ENCODE measurements at places on chromosomes 11 and 22.

GRCh38 chr11:81570669-81571068 is 1163.0 kb downstream of the FAM181B start:
- no peak for DNase-seq

DNA sequence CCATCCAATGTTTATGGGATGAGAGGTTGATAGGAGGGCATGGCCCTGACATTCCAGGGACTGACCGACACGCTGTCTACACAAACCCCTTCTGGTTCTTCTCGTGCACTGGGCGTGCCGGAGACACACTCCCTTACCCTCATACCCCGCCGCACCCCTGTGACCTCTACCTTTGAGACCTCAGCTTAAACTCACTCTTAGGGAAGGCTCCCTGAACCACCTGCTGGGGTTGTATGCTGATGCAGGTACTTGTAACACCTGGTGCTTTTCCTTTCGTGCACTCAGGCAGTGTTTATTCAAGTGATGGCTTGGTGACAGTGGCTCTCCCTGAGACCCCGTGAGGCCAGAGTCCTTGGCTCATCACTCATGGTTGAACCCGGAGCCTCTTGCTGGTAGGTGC is 12.0 kb downstream of the PPARA start:
- no peak for DNase-seq

DNA sequence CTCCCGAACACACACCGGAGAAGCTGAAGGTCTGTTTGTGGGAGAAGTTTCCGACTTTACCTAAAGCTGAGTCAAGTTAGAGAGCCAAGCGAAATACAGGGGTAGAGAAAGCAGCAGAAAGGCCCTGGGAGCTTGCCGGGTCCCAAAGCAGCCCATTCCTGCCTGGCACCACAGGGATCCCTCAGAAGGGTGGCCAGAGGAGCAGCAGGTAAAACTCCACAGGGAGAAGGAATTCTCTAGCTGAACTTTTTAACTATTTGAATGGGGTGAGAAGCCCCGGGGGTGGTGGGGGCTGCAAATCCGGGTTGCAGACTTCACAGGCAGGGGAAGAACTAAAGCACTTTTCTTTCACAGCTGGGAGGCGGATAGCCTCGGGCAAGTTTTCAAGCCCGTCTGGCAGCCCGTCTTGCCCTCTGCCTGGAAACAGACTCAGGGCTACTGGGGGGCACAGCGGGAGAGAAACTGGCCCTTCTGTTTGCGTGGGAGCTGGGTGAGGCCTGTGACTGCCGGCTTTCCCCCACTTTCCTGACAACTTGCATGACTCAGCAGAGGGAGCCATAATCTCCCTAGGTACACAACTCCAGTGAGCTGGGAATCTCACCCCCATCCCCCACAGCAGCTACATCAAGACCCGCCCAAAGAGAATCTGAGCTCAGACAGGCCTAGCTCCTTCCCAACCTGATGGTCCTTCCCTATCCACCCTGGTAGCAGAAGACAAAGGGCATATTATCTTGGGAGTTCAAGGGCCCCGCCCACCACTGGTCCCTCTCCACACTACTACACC is 311.0 kb downstream of the SBF2 start:
- DNase-seq = peak; percentile 88

DNA sequence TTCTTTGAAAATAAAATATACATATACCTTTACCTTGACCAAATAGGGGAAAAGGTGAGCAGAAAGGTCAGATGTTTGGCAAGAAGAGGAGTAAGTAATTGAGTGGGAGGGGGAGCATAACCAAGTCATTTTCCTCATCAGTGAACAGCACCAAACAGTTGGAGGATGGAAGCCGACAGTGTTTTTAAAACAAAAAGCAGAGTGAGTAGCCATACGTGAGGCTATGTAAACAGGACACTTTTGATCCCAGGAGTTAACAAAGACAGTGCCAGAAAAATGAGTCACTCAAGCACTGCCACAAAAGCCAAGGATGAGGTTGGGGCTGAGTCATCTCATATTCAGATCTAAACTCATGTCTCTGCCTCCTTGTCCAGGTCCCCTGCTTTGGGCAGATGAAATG is 734.7 kb downstream of the KCNA4 start:
- DNase-seq = no peak

- no peak for DNase-seq
Observed at GRCh38 chr11:22670830-22671229, 4.4 kb downstream of the GAS2 start.

GRCh38 chr22:41280854-41281253 is 5.1 kb downstream of the RANGAP1 start:
- no peak for DNase-seq

DNA sequence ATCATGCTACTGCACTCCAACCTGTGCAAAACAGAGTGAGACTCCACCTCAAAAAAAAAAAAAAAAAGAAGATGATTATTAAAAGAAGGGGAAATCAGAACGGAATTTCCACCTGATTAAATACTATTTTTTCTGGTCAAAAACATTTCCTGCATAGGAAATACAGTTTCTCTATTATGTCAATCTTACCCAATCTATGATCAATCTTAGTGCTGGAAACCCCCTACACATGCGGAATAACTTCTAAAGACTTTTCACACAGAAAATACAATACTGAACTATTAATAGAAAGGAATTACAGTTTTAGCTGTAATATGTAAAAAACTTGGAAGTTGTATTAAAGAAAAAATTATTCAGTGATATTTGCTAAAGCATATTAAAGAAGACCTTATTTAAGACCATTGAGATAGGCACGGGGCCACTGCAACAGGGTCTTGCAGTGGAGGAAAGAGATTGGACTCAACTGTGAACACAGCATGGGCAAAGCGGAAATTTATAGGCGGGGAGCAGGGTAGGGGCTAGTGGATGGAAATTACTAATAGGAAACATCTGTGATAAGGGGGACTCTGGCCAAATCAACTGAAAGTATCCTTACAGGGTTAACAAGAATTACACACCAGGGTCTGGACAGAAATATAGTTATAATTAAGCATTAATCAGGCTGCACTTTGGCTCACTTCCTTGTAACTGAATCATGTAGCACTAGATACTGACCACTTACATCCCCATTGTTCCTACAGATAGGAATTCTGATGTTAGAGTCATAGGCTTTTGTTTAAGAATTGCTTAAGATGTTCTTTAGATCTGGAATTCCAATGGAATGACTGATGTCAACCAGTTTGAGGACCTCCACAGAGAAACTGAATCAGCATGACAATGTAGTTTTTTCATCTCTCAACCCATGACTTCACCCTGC is 411.5 kb upstream of the DDI1 start:
- DNase-seq = no peak

- no peak for DNase-seq
Observed at GRCh38 chr22:40951795-40952605, 822 bp downstream of the RBX1 start.

- DNase-seq = no peak
Observed at GRCh38 chr11:45655347-45655756, 10.1 kb downstream of the CHST1 start.

DNA sequence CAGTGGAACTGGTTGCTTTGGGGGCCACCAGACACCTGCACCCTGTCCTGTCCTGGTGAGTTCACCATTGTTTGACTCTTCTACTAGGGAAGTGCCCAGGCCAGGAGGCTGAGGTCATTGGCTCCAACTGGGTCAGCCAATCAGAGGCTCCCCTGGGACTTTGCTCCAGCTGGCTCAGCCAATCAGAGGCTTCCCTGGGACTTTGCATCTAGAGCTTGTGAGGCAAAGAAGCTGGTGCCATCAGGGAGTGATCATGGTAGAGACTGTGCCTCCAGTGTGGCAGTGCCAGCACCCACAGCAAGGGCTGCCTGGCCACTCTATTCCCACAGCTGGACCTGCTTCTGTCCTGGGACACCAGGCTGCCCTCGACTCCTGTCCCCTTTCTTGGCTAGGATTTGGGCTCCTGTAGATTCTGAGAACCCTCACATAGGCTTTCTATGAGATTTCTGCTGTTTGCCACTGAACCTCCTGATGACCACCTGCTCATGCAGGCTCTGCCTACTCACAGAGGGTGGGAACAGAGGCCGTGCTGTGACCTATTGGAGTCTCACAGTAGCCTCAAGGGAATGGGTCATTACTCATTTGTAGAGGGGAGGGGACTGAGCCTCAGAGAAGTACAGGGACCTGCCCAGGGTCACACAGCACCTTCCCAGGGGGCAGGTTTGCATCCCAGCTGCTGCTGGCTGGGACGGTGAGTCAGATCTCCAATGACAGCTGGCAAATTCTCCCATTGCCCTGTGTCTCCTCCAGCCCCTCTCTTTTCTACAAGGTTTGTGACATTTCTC is 59.2 kb upstream of the SHISAL1 start:
- peak; percentile 39 for DNase-seq

GRCh38 chr11:19672586-19673206 is 39.9 kb upstream of the NAV2 start:
- DNase-seq = no peak

DNA sequence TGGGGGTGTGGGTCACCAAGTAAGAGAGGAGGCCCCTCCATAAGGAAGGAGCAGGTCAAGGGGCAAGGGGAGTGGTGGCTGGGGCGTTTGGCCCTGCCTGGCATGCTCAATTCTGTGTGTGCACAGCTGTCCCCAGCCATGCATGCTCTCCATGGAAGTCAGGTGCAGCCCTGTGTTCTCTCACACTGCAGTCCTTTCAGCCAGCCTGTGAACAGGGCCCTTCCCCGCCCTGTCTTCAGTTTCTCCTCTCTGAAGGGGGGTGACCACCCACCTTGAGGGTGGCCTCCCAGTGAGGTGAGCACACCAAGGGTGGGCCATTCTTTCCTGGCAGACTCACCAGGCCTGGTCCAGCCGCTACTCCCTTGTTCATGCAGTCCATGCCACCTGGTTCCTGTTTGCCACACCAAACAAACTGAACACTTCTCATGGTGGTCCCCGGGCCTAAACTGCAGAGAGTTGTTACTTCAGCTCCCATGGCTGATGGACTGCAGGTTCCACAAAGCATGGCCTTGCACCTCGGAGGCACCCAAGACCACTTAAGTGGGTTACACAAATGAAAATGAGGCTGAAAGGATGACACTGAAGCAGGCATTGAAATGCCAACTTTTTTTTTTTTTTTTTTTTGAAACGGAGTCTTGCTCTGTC is 1.7 kb upstream of the CHCHD10 start:
- DNase-seq = no peak

DNA sequence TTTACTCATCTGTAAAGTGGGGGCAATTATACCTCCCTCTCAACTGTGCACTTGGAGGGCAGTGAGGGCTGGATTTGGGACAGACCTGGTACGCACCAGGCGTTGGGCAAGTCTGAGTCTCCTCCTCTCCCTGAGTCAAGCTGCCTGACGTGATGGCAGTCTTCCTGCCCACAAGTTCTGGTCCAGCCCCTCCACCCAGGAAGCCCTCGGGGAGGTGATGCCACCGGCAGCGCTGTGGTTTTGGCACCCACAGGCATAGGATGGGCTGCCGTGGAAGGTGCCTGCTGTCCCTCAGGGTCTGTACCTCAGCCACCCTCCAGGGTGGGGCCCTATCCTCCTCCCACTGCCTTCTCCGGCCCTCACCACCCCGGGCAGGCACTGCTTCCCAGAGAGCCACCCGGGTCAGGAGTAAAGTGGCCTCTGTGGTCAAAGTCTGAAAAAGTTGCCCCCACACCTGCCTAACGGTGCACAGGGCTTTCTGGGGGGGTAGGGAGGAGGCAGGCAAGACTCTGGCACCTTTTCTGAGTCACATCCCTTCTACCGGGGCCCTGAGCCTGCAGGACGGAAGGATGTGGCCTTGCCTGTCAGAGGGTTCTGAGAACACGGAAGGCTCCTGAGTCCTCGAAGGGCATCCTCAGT is 6.5 kb upstream of the APOBEC3H start:
- DNase-seq = no peak

- no peak for DNase-seq
Observed at GRCh38 chr11:111696556-111696955, 69.6 kb downstream of the PPP2R1B start.

GRCh38 chr11:124115782-124116616 is 749 bp downstream of the VWA5A start:
- DNase-seq = no peak

- no peak for DNase-seq
Observed at GRCh38 chr22:45692549-45692948, 20.9 kb downstream of the ATXN10 start.

- DNase-seq = no peak
Observed at GRCh38 chr11:57942808-57943207, 80.9 kb upstream of the OR9Q1 start.

DNA sequence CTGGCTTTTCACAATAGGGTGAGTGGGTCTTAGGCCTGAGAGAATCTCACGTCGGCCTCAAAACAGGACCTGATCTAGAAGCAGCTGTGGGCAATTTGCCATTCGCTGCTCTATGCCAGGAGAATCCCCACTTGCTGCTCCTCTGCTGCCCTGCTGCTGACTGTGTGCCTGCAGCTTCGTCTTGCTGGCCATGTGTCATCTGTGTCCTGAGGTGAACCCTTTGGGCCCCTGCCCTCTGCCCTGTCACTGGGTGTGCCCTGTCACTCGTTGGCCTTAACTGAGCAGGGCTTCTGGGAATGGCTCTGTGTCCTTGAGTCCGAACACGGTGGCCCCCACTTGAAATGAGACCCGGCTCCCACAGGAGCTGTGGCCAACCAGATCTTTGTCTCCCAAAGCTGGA is 6.2 kb downstream of the NAA40 start:
- no peak for DNase-seq

DNA sequence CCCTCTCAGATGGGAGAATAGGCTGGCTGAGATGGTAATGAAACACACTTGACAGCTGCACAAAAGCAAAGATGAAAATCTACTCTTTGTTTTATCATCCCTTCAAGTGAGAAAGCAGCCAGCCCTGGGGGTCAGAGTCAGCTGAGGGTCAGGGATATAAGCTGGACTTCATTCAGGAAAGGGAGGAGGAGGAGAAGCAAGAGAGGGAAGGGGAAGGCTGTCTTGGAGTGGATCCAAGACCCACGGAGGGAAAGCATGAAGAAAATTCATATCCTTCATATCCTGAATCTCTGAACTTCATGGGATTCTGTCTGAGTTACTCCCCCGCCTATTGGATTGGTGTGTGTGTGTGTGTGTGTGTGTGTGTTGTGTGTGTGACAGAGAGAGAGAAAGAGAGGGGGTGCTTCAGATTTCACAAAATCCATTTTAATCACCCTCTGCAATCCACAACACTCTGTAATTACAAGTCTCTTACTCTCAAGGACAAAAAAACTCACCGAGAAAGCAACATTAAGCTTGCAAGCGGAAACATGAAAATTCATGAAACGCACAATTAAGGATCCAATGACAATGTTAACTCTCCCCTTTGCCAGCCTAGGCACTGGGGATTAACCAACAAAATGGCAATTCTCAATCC is 327.7 kb downstream of the TENM4 start:
- DNase-seq = no peak

DNA sequence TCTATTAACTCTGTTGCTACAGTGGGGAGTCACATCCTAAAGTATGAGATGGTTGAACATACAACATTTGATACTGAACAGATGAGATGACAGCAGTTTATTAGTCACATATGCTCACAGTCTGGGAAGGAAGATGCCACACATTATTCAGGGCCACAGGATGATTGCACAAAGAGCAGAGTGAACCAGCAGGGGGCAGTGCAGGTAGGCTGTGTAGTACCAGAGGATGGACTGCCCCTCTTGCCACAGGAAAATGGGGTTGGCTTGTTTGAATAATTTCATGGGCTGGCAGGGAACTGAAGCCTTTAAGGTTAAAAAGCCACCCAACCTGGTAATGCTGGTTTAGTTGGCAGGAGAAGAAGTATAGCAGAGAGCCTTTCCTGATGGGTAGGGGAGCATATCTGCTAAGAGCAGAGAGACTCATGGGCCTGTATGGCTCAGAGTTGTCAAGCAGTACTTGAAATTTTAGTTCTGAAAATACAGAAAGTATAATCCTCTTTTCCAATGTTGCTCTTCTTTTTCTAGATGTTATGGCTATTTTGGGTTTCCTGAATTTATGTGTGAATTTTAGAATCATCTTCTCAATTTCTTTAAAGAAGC is 180.4 kb upstream of the B3GAT1 start:
- DNase-seq = peak; percentile 12

Data from chondrocyte (in vitro differentiated cells).